ENCODE measurements at places on chromosomes 1 and 21. TPM values are rescaled to one million over a fixed set of nuclear protein-coding genes. Genes with fewer than 3 reads are reported as not detected.

- no peak overlapping the region for H3K4me3 ChIP-seq
- no peaks in the 10 kb centered on the region for H3K4me1 ChIP-seq
- H3K36me3 ChIP-seq = peaks cover 2% of the 10 kb centered on the region
- DNase-seq = no peak
- no peak overlapping the region for H3K27ac ChIP-seq
Measured at GRCh38 chr1:178477841-178478240, 18.9 kb downstream of the CLEC20A start.

GRCh38 chr1:39086386-39086785 lies 60.2 kb downstream of the NDUFS5 start:
- no peak overlapping the region for H3K27ac ChIP-seq
- H3K4me3 ChIP-seq = no peak overlapping the region
- H3K4me1 ChIP-seq = no peaks in the 10 kb centered on the region
- no peaks in the 10 kb centered on the region for H3K36me3 ChIP-seq
- peaks cover 3% of the 10 kb centered on the region for H3K27me3 ChIP-seq

DNA sequence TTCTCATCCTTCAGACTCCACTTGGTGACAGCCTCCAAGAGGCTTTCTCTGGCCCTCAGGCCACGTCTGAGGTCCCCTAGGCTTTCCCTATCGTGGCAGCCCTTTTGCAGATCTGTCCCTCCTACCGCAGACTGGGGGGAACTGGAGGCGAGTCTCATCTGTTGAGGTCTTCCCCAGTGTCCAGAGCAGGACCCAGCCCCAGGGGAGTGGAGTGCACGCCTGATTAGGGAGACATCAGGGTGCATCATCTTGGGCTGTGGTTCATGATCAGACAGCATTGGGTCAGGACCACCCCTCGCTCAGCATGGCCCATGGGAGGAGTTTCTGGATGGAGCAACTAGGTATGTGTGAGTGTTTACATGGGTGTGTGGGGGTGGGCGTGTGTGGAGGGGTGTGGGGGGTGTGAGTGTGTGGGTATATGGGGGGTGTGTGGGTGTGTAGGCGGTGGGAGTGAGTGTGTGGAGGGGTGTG lies 8.5 kb upstream of the MATN1 start:
- H3K4me1 ChIP-seq = no peaks in the 10 kb centered on the region
- DNase-seq = no peak
- peaks cover 5% of the 10 kb centered on the region for H3K36me3 ChIP-seq
- no peaks in the 10 kb centered on the region for H3K27me3 ChIP-seq
- H3K4me3 ChIP-seq = no peak overlapping the region

- no peak overlapping the region for H3K4me3 ChIP-seq
- H3K27me3 ChIP-seq = no peaks in the 10 kb centered on the region
- H3K36me3 ChIP-seq = peaks cover 3% of the 10 kb centered on the region
- H3K4me1 ChIP-seq = no peaks in the 10 kb centered on the region
- DNase-seq = no peak
- H3K27ac ChIP-seq = no peak overlapping the region
Measured at GRCh38 chr1:7847599-7847998, 5.3 kb downstream of the UTS2 start.

- DNase-seq = no peak
- no peak overlapping the region for H3K4me3 ChIP-seq
- no peaks in the 10 kb centered on the region for H3K4me1 ChIP-seq
- peaks cover 2% of the 10 kb centered on the region for H3K36me3 ChIP-seq
Measured at GRCh38 chr1:28950449-28950848, 36.1 kb downstream of the EPB41 start.

DNA sequence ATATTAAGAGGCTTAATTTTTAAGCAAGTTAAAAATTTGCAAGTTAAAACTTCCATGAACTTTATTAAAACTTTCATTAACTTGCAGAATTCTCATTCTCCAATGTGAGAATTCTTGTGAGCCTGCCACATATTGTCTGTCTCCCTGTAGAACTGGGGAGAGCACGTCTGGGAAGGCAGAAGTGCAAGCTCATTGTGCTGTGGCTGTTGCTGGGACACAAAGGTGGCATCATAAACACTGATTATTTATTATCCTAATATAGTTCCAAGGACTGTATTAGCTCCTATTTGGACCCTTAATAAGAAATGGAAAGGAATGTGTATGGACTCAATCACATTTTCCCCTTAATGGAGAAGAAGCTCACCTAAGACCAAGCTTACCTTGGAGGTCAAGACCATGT lies 68.7 kb upstream of the MROH9 start:
- no peaks in the 10 kb centered on the region for H3K4me1 ChIP-seq
- no peak overlapping the region for H3K27ac ChIP-seq
- H3K36me3 ChIP-seq = no peaks in the 10 kb centered on the region
- DNase-seq = no peak
- no peak overlapping the region for H3K4me3 ChIP-seq
- no peaks in the 10 kb centered on the region for H3K27me3 ChIP-seq

GRCh38 chr1:91099746-91100621 lies 78.1 kb upstream of the ZNF644 start:
- no peak overlapping the region for H3K27ac ChIP-seq
- H3K4me1 ChIP-seq = no peaks in the 10 kb centered on the region

DNA sequence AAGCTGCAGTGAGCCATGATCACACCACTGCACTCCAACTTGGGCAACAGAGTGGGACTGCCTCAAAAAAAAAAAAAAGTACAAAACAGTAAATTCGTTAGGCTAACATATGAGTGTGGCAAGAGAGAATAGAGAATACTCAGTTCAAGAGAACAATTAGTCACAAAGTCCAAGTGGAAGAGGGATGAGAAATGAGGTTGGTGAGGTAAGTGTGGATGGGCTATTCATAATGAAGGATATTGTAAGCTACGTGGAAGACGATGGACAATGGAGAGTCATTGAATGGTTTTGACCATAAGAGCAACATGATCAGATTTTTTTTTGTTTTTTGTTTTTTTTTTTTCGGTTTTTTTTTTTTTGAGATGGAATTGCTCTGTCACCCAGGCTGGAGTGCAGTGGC lies 34.8 kb downstream of the WDTC1 start:
- no peak overlapping the region for H3K27ac ChIP-seq
- H3K27me3 ChIP-seq = no peaks in the 10 kb centered on the region
- no peaks in the 10 kb centered on the region for H3K4me1 ChIP-seq
- no peak overlapping the region for H3K4me3 ChIP-seq

- H3K4me1 ChIP-seq = no peaks in the 10 kb centered on the region
- no peak overlapping the region for H3K4me3 ChIP-seq
Measured at GRCh38 chr1:39416609-39417008, 74.8 kb upstream of the BMP8A start.

DNA sequence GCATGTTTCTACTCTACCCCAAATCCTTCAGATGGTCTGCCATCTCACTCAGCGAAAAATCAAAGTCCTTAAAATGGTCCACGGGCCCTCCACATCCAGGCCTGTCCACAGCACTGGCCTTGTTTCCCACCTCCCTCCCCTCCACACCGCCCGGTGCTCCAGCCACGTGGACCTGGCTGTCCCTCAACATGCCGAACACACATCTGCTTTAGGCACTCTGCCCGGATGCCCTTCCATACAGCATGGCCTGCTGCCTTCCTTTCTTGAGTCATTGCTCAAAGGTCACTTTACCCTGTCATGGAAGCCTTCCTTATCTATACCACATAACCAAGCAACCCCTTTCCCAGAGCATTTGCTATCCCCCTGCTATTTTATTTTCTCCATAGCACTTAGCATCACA lies 143.0 kb downstream of the DNM3 start:
- no peak overlapping the region for H3K4me3 ChIP-seq
- no peaks in the 10 kb centered on the region for H3K36me3 ChIP-seq
- DNase-seq = peak; percentile 24
- H3K27me3 ChIP-seq = no peaks in the 10 kb centered on the region
- peaks cover 5% of the 10 kb centered on the region for H3K4me1 ChIP-seq

DNA sequence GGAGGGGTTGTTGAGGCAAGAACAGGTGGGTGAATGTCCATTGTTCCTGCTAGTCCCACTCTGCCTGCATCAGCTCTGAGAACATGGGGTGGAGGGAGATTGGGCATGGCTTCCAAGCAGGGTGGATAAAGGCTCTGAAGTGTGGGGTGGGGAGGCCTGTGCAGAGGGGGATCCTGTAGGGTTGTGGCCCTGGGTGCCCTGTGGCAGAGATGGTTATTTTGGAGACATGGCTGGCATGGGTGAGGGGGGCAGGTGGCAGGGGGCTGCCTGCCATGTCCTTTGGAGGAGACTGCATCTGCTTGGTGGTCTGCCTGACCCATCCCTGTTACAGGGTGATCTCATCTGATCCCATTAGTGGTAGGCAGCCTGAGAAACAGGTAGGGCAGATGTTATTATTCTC lies 11.2 kb downstream of the MYOG start:
- H3K27ac ChIP-seq = no peak overlapping the region
- peaks cover 11% of the 10 kb centered on the region for H3K27me3 ChIP-seq
- no peak for DNase-seq
- no peaks in the 10 kb centered on the region for H3K4me1 ChIP-seq
- H3K36me3 ChIP-seq = no peaks in the 10 kb centered on the region

DNA sequence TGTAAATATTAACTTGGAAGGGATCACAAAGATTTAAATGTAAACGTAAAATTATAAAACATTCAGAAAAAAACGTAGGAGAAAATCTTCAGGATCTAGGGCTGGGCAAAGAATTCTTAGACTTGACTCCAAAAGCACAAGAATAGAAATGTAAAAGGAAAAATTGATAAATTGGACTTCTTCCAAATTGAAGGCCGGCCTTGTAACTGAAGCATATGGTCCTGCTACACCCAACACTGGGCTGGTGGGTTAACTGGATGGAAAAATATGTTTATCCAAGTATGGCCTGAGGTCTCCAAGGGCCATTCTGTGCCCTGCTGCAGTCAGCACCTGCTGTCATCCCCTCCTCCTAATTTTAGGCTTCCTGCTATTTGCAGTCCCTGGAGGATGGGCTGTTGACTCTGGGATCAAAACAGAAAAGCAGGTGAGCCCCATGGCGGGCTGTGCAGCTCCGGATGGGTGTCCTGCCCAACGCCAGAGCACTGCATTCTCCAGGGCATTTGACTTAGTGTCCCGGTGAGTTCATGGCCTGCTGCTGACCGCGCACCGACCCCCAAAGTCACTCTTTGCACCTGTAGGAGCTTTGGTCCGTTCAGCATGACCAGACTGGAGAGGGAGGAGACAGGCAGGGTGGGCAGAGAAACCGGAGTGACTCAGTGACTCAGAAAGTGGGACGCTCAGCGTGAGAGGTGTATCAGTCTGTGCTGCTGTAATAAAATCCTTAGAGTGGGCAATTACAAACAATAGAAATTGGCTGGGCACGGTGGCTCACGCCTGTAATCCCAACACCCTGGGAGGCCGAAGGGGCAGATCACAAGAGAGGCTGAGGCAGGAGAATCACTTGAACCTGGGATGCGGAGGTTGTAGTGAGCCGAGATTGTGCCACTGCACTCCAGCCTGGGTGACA lies 6.1 kb upstream of the AIRE start:
- DNase-seq = no peak
- H3K4me3 ChIP-seq = no peak overlapping the region
- H3K36me3 ChIP-seq = no peaks in the 10 kb centered on the region

GRCh38 chr21:34582506-34583150 lies 32.3 kb downstream of the RCAN1 start:
- H3K4me3 ChIP-seq = no peak overlapping the region
- no peaks in the 10 kb centered on the region for H3K4me1 ChIP-seq
- no peaks in the 10 kb centered on the region for H3K27me3 ChIP-seq
- no peaks in the 10 kb centered on the region for H3K36me3 ChIP-seq

DNA sequence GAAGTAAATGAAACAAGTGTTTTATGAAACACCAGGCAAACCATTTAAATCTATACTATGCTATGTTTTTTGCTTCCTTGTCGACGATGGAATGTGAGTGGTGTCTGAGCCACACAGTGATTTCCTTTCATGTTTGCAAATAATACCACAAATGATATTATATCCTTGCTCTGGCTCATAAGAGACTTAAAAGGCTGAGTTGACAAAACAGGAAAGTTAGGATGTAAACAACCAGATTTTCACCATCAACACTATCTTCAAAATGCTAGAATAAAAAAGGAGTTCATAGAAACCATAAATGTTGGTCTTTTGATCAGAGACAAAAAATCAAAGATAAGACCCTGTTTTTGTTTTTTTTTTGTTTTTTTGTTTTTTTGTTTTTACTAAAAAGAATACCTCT lies 17.8 kb upstream of the MAGI3 start:
- no peaks in the 10 kb centered on the region for H3K4me1 ChIP-seq
- no peaks in the 10 kb centered on the region for H3K27me3 ChIP-seq
- DNase-seq = no peak
- H3K4me3 ChIP-seq = no peak overlapping the region
- no peak overlapping the region for H3K27ac ChIP-seq
- no peaks in the 10 kb centered on the region for H3K36me3 ChIP-seq

The CD34 gene
- 1.1 TPM for polyA plus RNA-seq

The NID1 gene
- 36.0 TPM for polyA plus RNA-seq

The ZNF593OS gene
- not detected for polyA plus RNA-seq

The SLAMF7 gene
- polyA plus RNA-seq = 1.8 TPM

Data from small intestine (tissue), 16 donors.